ENCODE measurements at places on chromosomes 3 and 15.

DNA sequence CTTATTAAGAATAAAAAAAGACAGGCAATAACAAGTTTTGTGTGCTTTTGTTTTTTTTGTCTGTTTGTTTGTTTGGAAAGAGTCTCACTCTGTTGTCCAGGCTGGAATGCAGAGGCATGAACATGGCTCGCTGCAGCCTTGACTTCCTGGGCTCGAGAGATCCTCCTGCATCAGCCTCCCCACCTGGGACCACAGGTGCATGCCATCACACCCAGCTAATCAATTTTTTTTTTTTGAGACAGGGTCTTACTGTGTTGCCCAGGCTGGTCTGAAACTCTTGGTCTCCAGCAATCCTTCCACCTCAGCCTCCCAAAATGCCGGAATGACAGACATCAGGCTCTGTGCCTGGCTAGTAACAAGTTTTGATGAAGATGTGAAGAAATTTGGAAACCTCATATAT lies 73.1 kb upstream of the GCNT3 start:
- DNase-seq, result no peak

DNA sequence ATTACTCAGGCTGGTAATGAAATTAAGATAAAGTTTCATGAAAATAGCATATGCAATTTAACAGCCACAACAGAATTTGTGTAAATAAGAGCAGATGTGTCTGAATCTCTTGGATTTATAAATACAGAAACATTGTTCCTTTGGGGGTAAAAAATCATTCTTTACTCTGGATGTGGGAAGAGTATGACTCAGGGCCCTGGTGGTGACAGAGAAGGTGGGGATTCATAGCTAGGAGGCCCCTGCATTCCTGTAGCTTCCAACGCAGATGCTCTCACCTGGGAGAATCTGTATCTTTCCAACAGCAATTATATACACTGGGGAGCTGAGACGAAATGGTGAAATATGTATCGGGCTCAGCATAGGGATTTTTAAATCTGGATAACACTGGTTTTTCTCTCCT lies 167.6 kb upstream of the CADPS start:
- DNase-seq, result no peak

DNA sequence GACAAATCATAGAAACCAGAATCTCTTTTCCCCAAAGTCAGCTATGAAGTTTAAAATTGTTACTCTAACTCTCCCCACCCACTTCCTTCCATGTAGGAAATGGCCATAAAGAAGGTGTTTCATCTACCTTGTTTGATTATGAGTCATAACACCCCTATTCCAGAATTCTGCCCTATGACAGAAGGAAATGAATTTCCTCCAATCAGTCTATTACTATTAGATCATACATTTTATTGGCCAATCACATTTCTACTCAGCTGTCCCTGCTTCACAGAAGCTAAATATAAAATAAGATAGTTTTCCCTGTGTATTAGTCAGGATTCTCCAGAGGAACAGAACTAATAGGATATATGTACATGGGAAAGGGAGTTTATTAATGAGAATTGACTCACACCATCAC lies 102.1 kb downstream of the TGFBR2 start:
- DNase-seq, result no peak

DNA sequence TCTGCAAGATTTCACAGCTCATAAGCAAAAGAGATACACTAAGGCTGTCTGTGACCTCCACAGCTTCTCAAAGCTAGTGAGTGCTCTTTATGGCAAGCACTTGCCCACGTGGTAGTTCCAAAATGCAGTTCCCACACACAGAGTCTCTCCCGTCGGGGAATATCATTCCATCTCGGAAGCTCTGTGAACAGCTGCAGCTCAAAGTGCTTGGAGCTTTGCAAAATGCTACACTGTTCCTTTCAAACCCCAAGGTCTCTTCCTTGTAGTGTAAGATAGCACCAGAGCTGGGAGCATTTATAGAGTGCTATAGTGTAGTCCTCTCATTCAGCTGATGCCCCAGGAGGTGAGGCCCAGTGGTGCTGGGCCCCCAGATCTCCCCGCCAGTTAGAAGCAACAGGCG lies 36.1 kb downstream of the ST6GAL1 start:
- no peak for DNase-seq

DNA sequence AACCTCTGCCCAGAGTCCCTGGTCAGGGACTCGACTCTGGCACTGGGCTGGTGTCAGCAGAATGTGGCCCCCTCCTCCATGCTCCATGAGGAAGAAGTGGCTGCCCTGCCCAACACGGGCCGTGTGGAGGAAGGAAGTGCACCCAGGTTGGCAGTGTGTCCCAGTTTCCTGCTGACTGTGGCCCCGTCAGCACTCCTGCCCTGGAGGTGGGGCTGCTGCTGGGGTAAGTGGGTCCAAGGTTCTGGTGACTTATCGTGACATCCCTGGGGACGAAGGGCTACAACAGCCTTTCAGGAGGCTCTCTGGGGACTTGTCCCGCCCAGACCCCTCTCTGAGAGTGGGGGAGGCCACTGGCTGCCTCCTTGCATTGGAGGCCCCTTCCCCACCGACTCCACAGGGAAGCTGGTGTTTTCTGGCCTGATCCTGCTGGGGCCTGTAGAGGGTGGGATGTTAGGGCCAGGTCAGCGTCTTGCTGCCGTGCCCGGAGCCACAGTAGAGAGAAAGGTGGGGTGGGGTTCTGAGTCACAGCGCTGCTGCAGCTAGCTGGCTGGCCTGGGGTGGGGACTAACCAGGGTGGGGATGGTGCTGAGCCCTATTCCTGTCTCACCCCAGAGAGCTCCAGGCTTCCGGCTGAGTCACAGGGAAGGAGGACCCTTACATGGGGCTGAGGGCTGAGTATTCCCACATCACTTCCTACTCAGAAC lies 10.5 kb downstream of the SEMA4B start:
- no peak for DNase-seq

DNA sequence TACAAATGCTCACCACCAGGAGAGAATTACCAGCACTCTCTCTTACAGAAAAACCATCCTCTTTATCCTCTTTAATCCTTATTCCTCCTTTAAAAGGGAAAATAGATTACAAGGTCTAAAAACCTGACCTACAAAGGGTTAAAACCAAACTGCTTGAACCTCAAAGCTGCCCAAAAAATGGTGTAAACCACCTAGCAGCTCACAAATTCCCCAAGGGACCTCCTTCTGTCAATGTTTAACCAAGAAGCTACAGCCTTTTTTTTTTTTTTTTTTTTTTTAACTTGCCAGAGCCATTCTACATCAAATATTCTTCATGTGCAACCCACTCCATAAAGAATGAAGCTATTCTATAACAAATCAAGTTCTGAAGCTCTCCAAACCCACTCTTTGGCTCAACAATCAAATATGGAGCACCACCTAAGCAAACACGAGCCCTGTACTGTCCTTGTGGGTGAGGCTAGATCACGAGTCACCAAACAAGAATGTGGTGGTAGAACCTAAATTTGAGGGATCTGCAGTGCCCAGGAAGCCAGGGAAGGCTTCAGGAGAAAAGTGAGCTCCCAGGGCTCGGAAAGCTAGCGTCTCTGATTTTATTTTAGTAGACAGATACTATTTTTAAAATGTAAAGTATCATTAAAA lies 20.1 kb downstream of the OSBPL10 start:
- no peak for DNase-seq

GRCh38 chr3:31077021-31077601 lies 182.7 kb upstream of the GADL1 start:
- DNase-seq, result no peak

GRCh38 chr3:46982546-46982945 lies 3.1 kb downstream of the NBEAL2 start:
- DNase-seq, result no peak

DNA sequence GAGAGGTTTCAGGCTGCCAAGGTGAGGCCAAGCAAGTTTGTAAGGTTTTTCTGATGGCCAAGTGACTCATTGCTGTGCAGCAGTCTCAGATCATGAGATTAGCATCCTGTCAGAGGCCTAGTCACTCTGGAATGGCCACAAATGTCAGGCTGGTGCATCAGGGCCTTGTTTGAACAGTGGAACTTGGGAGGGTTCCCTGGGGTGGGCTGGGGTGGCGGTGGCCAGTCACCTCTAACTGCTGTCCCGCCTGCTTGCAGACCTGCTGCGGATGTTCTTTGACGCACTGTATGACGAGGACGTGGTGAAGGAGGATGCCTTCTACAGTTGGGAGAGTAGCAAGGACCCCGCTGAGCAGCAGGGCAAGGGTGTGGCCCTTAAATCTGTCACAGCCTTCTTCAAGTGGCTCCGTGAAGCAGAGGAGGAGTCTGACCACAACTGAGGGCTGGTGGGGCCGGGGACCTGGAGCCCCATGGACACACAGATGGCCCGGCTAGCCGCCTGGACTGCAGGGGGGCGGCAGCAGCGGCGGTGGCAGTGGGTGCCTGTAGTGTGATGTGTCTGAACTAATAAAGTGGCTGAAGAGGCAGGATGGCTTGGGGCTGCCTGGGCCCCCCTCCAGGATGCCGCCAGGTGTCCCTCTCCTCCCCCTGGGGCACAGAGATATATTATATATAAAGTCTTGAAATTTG lies 2.8 kb upstream of the FAM131A start:
- DNase-seq, result peak; percentile 41

- no peak for DNase-seq
These were observed 14.9 kb upstream of the SELENOT start for GRCh38 chr3:150588027-150588830.

DNA sequence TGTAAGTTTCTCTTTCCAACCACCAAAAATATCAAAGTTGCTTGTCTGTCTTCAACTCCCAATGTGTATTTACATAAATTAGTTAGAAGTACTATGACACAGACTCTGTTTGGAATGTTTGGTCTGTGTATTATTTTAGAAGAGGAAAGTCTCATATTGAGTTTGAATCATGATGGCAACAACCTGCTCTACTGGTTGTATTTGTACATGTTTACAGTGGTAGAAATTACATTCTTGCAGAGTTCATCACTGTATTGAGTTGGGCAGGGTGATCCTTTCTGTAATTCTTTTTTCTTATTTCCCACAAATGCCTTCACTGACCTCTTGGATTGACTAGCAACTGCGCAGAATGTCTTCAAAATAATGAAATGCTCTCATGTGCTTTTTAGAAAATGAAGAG lies 149.6 kb downstream of the CHL1 start:
- no peak for DNase-seq

DNA sequence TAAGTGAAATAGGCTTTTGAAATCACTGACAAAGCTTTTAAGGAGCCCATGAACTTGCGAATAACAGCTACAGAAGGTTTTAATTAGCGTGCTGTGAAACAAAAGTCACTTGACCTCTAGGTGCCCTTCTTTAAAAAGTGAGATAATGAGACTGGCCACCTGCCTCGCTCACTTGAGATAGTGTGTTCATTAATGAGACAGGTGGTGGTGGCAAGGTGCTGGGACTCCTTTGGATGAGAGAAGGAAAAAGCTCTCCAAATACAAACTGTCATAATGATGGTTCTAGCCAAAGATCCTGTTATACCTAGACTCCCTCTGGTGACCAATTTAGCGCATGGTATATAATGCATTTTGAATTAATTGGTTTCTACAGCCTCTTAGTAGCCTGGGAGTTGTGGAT lies 22.7 kb upstream of the IREB2 start:
- no peak for DNase-seq

GRCh38 chr3:159982442-159982974 lies 6.1 kb upstream of the IL12A start:
- no peak for DNase-seq

DNA sequence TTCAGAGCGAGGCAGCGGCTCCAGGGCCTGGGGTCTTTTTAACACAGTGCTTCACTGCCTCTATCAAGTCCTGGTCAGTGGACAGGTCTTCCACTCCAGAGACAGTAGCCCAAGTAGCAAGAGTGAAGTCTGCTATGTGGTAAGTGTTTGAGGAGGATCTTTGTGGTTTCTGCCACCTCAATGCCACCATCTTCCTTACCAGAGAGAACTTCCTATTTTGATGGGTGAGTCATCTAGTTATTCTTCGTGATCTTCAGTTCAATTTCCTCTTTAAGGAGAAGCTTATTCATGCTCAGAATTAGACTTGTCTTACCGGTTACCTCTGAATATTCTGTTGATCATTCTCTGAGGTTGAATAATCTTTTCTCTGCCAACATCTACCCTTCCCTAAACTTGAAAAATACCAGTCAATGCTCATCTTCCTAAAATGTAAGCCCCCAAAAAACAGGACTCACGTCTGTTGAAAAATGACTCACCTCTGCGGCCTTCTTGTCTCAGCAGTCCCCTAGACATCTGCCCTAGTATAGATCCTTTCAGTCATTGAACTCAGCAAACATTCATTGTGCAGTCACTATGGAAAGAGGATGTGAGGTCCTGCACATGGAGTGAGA lies 32.2 kb upstream of the BCL6 start:
- peak; percentile 7 for DNase-seq

- no peak for DNase-seq
These were observed 58.9 kb downstream of the TMEM108 start for GRCh38 chr3:133096900-133097613.

DNA sequence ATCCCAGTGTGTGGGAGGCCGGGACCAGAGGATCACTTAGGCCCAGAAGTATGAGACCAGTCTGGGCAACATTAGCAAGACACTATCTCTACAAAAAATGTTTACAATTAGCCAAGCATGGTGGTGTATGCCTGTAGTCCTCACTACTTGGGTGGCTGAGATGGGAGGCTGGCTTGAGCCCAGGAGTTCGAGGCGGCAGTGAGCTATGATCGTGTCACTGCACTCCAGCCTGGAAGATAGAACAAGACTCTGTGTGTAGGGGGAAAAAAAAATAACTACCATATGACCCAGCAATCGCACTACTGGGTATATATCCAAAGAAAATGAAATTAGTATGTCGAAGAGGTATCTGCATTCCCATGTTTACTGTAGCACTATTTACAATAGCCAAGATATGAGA lies 22.6 kb downstream of the RYK start:
- DNase-seq, result no peak

DNA sequence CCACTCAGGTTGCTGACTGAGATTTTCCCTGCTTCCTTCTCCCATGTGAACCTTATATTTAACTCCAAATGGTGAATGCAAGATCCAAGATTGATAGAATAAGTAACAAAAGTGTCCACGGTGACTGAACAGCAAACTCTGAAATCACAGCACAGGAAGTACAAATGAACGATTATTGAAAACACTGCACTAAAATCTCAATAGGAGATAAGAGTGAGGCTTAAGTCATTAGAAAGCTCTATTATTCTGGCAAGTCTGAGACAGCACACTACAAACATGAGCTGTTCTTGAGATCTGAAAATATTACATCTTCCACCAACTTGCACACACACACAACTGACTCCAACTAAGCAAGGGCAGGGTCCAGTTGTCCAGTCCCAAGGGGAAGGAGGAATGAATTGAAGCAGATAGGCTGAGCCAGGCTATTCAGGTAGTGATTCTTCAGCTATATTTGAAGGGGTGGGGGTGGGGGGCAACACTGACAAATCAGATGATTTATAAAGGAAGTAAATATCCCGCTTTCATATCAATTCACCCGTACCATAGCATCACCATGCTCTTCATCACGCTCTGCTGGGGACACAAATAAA lies 2.9 kb downstream of the ZNF385D start:
- DNase-seq, result no peak

- no peak for DNase-seq
These were observed 18.3 kb downstream of the STIMATE start for GRCh38 chr3:52879090-52879489.
